ENCODE measurements at places on chromosomes 7 and 10.
A peak's percentile ranks its signal among the peaks of the same experiment; 100 is the strongest.

GRCh38 chr7:12178317-12178716 is 32.8 kb upstream of the TMEM106B start:
- DNase-seq, result no peak

DNA sequence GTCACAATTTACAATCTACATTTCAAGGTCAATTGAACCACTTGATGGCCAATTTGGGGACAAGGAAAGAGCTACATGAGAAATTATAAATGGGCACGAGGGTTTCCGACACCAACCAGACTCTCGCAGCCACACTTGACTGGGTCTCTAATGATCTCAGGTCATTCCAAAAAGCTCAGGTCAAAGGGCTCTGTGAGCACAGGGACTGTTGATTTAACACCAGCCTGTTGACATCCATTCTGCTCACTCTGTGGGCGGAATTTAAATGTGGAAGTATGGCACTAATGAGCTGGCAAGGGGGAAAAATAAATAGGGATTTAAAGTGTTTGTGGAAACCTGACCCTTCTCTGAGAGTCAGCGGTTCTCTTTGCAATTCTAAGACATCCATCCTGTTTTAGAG is 810.7 kb upstream of the AUTS2 start:
- DNase-seq, result no peak

DNA sequence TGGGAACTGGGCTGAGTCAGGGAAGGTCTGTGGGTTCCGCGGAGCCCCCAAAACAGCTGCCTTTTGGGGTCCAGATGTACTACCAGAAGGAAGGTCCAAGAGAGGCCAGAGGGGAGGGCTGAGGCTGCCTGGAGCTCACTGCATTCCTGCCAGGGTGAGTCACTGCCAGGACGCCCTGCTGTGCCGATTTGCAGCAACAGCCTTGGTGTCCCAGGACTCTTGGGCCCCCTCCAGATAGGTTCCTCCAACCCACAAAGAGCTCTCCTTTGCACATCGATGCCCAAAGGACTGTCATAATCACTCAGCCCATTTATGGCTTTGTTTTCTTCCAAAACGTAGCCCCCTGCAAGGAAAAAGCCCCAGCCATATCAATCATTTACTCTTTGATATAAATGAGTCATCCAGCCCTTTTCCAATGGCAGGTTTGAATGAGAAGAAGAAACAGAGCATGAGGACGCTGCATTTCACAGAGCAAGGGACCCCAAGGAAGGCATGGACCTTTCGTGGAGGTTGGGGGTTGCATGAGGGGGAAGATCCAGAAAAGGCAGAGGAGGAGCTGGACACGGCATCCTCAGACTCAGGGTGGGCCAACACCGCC is 32.2 kb upstream of the COL13A1 start:
- DNase-seq, result peak; percentile 78

DNA sequence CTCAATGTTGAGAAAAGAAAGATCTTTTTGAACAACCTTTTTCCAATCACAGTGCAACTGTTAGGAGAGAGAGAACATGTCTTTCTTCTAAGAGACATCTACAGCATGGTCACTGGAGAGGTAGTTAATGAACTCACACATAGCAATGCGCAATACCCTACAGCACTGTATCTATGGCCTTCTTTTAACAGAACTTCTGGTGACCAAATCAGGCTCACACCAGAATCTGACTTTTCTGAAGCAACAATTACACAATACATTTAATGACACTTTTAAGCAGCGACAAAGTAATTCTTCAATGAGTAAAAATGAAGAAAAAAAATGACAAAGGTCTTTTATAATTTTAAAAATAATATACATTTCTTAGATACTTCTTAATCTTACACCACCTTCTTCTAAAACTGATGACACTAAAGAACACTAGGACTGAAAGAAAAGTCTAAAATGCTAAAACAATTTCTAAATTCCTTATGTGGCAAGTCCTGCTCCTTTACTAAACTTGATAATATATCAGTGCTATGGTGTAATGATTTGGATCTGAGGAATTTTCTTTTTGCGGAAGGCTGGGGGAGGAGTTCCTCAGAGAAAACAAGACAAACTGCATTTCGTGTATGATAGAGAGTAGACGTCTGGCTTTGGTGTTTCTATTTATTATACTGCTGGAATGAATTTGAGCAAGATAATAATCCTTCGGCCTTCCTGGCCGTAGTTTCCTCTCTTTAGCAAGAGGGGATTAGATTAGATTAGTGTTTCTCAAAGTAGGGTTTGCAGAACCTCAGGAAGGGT is 166.3 kb downstream of the ZNF438 start:
- DNase-seq, result no peak

- no peak for DNase-seq
Observed at GRCh38 chr7:135186261-135186540, 15.7 kb upstream of the CYREN start.

GRCh38 chr10:86300931-86301830 is 65.4 kb downstream of the GRID1 start:
- DNase-seq, result no peak

DNA sequence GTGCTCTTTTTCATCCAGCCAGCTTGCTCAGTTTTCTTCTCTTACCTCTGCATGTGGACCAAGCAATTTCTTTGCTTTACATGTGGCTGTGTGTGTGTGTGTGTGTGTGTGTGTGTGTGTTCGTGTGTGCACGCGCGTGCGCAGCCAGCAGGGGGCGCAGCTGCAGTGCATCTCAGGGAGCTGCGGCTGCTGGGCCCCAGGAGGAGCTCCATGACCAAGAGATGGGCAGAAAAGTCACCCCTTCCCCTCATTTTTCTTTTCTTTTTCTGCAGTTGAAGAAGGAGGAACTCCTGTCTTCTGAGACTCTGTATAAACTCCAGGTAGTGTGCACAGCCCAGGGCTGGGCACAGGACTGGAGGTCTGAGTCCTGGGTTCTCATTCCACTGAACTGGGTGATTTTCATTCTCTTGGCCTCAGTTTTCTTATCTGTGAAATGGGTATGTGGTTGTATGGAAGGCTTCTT is 41.8 kb downstream of the BLNK start:
- peak; percentile 58 for DNase-seq

DNA sequence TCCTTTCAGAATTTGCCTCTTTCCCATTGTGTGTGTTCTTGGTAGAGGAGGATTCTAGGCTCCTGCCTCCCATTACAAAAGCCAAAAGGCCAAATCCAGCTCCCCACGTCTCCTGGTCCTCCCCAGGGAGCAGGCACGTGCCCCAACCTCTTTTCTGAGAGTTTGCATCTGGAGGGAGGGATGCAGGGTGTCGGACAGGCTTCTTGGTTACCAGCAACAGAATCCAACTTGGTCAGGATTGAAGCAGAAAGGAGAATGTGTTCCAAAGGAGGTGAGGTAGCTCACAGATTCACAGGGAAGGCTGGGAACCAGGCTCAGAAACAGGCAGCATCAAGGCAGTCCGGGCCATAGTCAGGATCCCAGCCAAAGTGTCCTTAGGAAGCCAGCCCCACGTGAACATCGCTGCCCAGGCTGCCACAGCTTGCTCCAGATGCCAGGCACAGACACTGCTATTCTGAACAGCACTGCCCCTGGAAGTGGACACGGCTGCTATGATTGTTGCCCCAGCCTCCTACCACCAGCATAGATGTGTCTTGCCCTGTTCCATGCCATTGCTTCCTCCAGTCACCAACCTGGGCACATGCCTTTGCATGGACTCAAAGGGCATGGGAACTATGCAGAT is 264.2 kb upstream of the ZMIZ1 start:
- DNase-seq, result no peak

DNA sequence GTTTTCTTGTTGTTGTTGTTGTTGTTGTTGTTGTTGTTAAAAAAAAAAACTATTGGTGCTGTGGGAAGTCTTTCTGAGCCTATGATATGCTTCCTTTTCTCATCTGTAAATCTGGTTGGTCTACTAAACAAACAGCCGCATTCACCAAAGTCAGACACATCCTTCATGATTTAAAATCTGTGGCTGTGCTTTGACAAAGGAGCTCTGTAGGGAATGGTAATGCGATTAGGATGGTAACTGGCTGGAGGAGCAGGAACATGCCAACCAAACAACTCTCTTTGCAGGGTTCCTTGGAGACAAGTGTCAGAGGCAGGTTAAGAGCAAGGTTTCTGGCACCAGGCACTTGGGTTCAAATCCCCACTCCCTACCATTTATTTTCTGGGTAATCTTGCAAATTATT is 14.9 kb upstream of the SP4 start:
- DNase-seq, result no peak

DNA sequence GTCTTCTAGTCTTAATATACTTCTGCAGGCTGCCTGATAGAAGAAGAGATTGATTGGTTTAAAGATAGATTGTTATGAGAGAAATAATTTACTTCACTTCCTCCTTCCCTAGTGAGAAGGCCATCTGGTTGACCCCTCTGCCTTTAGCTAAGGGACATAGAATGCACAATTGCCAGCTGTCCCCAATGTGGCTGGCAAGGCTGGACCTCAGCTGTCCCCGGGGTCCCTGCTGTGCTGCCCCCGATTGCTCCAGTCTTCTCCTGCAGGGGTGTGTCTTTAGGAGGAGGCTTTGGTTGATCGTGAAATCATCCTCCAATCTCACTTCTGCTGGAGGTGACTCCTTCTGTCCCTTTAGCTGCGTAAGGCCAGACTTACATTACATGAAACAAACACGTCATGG is 388.5 kb downstream of the DPP6 start:
- no peak for DNase-seq

GRCh38 chr7:14303536-14303935 is 314.1 kb upstream of the ETV1 start:
- DNase-seq, result no peak

- no peak for DNase-seq
Observed at GRCh38 chr10:102598243-102598642, 46.0 kb upstream of the TRIM8 start.

GRCh38 chr7:90717296-90718060 is 121.4 kb downstream of the CDK14 start:
- DNase-seq, result no peak

DNA sequence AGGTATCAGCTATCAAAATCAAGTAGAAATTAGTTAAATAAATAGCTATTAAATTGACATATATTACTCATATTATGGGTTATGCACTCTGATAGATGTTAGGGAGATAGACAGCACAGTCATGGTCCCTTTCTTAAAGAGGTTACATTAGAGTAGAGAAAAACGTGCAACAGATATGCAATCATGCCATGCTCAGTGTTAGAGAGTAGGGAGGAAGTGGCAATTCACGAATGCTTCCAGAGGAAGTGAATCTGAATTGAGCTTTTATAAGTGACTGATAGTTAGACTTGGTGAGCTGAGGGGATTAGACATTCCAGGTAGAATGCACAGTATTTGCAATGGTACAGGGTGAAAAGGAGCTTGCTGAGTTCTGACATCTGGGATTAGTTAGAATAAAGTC is 349.8 kb downstream of the NXPH1 start:
- no peak for DNase-seq

All from SJCRH30 (cell line).